NCI-H1436 (cell line): ENCODE measurements at places on chromosomes 5 and 9.

DNA sequence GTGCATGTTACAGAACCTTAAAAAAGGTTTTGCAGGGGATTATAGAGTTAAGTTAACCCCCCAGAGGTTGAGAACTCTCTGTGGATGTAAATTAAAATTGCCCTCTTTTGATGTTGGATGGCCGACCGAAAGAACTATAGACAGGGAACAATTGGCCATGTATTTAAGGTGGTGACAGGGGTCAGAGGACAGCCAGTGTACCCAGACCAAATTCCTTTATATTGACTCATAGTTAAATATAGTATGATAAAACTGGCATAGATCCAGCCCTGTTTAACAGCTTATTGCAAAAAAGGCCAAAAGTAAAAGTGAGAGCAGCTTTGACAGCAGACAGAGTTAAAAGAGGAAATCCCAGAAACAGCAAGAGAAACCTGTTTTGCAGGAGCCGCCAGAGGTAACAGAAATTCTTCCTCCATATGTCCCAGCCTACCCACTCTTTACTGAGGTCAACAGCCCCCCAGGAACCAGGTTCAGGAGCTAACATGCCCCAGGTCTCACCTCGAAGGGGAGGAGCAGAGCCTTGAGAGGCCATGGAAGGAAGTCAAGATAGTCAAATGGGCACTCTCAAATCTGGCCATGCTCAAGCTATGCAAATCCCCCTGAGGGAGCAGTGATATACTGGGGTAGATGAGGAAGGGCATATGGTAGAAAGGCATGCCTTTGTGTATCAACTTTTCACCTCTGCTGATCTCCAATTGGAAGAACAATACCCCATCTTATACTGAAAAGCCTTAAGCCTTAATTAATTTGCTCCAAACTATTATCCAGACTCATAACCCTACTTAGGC is 156.4 kb upstream of the COX7C start:
- no peak for DNase-seq

- no peak for DNase-seq
Measured at GRCh38 chr5:54610197-54610944, 92.8 kb downstream of the SNX18 start.

GRCh38 chr9:135302329-135303279 is 177.0 kb upstream of the PPP1R26 start:
- DNase-seq, result no peak

DNA sequence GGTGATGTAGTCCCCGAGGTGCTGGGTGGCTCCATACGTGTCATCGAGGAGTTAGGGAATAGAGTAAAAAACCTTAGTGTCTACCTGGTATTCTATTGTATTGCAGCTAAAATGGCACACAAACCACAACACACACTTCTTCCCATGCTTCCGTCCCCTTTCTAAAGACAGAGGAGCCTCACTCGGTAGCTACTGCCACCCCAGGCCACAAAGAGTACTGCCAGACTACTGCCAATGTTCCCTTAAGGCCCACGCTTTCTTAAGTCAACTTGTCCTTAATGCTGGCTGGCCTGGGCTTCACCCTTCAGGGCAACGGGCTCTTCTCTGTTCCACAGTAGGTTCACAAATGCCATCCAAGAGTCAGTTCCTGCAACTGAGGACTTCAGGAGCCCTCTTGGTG is 673.0 kb downstream of the ELAVL2 start:
- DNase-seq, result no peak

- peak; percentile 82 for DNase-seq
Measured at GRCh38 chr5:74665816-74666215, 19.2 kb upstream of the HEXB start.
